RCC 7860 (cell line): ENCODE measurements at places on chromosomes 4 and X.
A peak's percentile ranks its signal among the peaks of the same experiment; 100 is the strongest.

DNA sequence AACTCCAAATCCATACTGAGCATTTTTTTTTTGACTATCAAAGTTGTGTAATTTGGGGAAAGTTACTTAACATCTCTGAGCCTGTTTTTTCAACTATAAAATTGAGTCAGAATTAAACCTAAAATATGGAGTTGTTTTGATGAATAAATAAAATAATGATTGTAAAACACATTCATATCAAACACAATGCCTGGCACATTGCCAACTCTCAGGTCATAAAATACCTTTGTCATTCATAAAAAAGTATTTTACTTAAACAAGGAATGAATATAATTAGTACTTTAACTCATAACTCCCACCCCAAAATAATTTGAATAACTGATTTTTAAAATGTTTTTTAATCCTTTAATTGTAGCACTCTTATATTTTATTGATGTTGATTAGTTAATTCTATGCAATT lies 3.8 kb upstream of the GPR174 start:
- DNase-seq, result no peak

DNA sequence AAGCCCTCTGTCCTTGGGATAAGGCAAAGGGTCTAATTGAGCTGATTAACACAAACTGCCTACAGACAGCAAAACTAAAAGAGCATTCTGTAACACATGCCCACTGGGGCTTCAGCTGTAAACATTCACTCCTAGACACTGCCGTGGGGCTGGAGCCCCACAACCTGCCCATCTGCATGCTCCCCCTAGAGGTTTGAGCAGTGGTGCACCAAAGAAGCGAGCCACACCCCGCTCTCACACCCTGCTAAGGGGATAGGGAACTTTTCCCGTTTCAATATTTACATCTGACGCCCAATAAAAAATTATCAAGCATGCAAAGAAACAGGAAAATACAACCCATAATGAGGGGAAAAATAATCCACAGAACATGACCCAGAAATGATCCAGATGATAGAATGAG lies 46.9 kb upstream of the HSD17B10 start:
- DNase-seq, result no peak

GRCh38 chr4:37612811-37613210 lies 73.4 kb downstream of the RELL1 start:
- DNase-seq, result no peak

GRCh38 chrX:78522601-78523000 lies 136.5 kb downstream of the RTL3 start:
- no peak for DNase-seq

DNA sequence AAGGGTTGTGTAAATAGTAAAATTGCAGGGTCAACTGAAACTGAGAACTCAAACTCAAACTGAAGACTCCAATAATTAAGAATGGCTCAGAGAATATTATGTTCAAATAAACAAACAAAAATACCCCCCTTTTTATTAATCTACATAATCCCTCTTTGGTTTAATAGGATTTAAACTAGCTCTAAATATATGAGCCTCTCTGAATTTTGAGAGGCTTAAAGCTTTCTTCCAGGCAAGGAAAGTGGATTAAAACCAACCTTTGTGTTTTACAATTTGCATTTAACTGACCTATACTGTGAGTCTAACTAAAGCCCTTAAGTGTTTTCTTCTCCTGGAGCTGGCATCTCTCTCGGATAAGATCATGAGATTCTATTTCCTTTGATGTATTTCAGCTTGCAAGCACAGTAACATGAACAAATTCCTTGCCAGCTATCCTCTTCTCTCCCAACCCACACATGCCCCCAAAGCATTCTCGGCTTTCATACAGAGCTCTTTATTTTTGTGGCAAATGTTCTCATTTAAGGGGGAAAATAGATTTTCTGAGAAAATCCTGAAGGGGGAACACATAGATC lies 1310.8 kb upstream of the AGA start:
- no peak for DNase-seq

DNA sequence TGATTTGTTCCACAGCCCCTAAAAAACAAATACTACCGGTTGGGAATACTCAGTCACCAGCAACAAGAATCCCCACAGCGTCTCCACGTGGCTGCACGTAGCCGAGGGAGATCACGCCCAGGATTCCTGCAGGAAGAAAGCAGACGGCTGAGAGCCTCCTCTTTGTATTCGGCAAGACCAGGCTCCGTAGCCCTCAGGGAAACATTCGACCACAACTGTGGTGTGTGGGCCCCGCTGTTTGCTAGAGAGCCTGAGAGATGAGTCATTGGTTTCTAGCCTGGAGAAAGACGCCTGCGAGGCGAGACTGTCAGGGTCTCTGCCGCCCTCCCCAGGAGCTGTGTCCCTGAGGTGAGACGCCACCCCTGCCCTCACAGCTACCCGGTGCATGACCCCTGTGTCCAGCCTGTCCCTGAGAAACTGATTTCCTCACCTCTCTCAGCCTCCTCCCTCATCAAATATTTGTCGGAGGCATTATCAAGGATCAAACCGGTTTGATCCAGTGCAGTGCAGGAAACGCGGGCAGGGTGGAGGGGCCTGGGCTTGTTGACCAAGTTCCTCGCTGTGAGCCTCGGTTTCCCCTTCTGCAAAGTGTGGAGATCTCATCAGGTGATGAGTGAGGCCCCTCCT lies 4.7 kb upstream of the S100P start:
- peak; percentile 96 for DNase-seq

GRCh38 chr4:152735396-152735859 lies 44.1 kb downstream of the TIGD4 start:
- DNase-seq, result peak; percentile 27

DNA sequence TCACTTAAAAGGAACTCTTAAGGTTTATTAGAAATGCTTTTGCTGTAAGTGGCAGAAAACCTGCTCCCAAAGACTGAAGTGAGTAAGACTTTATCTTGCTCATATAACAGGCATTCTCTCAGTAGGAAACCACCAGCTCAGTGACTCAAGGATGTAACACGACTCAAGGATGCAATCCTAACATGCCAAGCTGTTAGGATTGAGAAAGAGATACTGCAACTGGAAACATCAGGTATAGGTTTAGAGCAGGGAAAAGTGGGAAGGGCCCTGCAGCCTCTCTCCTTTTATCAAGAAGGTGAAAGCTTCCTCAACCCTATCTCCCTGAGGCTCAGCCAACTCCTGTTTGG lies 11.9 kb upstream of the SLC9A7 start:
- DNase-seq, result peak; percentile 67

- no peak for DNase-seq
Observed at GRCh38 chr4:24203926-24204325, 314.1 kb upstream of the PPARGC1A start.

DNA sequence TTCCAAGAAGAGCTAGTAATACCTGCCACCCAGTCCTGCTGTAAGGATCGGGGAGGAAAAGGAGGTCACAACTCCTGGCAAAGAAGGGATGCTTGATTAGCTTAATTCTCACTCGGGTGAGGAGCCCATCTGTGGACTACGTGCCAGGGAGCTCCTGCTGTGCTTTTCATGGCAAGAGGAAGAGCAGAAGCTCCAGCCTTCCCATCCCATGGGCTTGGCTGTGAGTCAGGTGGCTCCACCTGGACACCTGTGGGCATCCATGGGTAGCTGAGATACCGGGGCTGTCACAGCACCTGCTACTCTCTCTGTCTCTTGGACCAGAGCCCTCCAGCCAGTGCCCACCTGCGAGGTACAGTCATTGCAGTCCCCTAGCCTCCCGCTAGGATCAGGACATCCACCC lies 18.0 kb downstream of the CLNK start:
- DNase-seq, result no peak

DNA sequence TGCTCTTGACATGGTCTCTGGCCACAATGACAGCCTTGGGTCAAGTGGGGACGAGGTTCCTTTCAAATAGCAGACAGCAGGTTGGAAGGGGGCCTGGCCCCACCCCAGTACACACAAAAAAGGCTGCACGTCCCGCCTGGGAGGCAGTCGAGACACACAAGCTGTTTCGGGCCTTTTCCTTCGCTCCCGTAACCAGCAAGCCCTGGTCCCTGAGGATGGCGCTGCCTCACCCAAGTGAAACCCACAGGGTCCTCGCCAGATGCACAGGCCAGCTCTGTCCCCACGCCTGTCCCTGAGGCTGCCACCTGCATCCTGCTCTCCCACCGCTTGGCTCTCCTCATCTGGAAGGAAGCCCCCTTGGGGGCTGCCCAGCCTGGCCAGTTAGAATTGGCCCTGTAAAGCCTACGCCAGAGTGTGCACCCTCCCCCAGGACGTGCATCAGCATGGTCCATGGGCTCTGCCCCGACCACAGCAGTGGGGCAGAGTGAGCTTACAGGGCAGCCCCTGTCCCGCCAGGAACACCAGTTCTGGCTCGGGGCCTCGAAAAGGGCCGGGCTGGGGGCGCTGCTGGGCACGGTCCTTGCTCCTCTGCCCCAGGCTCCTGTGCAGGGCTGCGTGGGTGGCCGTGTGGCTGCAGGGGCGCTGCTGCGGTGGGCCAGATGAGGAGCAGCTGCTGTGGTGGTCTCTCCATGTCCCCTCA lies 2.0 kb downstream of the CPLX1 start:
- no peak for DNase-seq

GRCh38 chr4:38160487-38161207 lies 200.4 kb downstream of the PTTG2 start:
- peak; percentile 92 for DNase-seq

- no peak for DNase-seq
Observed at GRCh38 chr4:185227713-185228278, 18.4 kb downstream of the SNX25 start.

GRCh38 chr4:150960079-150960478 lies 55.0 kb downstream of the LRBA start:
- DNase-seq, result no peak

DNA sequence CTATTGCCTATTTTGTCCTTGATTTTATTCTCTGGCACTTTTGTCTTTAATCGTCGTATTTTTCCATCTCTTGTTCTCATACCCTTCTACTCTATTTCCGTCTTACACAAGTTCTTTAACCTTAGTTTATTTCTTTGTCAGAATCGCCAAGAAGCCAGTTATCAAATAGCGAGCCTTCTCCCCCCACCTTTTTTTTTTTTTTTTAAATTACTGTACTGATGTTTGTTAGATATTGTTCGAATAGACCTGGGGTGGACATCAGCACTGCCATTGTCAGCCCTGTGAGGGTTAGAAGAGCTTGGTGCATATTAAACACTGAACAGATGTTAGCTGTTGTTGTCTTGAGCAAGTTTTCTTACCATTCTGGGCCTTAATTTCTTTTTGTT lies 1.2 kb downstream of the SPCS3 start:
- no peak for DNase-seq

DNA sequence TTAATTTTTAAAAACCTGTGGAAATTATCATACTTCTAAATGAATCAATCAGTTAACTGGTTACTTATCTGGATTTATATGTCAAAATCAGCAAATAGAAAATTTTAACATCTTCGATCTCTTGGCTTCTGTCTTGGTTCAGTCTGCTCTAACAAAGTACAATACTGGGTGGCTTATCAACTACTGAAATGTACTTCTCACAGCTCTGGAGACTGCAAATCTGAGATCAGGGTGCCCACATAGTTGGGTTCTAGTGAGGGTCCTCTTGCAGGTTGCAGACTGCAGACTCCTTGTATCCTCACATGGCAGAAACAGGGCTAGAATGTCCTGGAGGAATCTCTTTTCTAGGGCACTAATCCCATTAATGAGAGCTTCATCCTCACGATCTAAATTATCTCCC lies 1851.6 kb upstream of the TENM3 start:
- DNase-seq, result no peak

GRCh38 chr4:55125087-55125721 lies at the start of gene KDR:
Gene KDR (minus strand): TSS chr4:55125595. CDS start chr4:55125293, 302 bp downstream.
- no peak for DNase-seq

DNA sequence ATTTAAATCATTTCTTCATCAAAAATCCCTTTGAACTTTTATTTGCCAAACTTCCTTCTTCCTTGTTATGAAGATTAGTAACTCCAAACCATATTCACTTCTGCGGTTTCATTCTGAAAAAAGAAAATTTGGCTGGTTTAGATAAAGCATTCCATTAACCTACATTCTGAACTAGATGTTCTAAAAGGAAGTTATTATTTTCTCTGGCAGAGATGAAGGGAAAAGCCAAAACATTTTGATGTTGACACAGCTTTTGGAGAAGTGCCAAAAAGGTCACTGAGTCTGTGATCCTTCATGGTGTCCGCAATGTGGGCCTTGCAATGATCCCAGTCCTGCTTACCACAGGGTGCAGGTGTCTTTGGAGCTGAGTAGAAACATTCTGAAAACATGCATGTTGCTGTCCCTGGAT lies 36.0 kb downstream of the CXCL8 start:
- peak; percentile 15 for DNase-seq

GRCh38 chr4:165415910-165416309 lies 37.1 kb downstream of the CPE start:
- no peak for DNase-seq

DNA sequence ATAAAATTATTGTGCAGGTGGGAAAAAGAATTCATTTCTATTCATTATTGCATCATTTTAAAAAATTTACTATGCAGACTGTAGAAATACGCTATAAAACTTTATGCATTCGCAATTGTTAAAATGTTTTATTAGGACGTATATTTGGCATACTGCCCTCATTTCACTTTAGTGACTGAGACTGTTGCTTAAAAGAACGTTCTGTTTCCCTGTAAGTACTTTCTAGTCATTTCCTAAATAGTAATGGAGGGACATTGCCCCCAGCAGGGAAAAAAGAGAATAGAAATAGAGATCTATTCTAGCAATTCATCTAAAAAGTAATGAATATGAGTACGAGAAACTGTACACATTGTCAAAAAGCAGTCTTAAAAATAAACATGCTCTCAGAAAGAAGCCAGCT lies 1295.8 kb upstream of the TENM3 start:
- DNase-seq, result peak; percentile 20

GRCh38 chr4:127809173-127809800 lies 27.2 kb downstream of the HSPA4L start:
- DNase-seq, result no peak

DNA sequence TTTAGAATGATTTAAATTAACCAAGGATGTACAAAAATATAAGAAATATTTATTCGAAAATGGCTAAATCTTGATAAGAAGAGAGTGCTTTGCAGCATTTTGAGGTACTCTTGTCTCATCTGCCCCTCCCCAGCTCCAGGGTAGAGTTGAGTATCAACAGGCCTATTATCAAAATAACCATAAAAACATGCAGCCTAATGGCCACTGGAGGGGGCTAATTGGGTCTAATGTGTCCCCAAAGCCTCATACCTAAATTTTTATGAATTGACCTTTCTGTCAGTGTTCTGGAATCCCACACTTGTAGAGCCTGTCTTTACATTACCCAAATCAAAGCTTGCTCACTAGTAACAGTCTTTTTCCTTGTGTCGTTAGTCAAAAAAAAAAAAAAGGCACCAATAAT lies 544.9 kb upstream of the CPXCR1 start:
- no peak for DNase-seq

DNA sequence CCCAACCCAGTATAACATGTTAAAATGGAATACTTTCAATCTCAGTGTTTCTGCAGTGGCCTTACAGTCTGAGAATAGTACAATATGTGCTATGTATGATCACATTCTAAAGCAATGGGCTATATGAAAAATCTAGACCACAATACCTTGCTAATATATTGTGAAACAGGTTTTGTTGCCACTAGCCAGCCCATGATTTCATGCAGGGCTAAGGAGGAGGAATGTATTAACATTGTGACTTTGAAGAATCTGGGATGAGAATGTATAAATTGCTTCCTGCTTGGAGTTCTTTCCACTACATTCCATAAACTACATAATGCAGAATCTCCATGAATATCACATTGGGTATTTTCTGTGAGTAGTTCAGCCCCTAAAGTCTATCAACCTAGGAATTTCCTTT lies 935.4 kb upstream of the GRIA3 start:
- no peak for DNase-seq
